Heart left ventricle (tissue), 16 donors: ENCODE measurements at places on chromosomes 4 and X. TPM values are rescaled to one million over a fixed set of nuclear protein-coding genes. Genes with fewer than 3 reads are reported as not detected.

DNA sequence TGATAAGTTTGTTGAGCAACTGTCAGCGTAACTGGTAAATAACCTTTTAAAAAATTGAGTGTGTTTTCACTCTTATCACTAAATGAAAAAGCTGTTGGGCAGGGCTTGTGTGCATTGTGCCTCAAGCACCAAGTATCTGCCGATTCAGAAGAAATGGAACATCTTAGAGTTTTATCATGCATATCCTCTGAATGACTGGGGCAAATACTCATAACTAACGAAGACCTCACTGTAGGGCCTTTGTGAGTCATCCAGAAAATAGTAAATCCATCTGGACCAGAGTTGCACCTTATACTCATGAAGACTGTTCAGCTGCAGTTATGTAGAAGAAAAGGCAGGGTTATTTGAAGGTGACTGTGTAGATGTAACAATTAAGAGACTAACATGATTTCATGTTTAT, 222.1 kb downstream of the CAMK2D start:
- no peak for DNase-seq

- DNase-seq: no peak
These were observed 130.5 kb downstream of the PPA2 start for GRCh38 chr4:105343146-105343931.

The FREM3 gene
- total RNA-seq: not detected

- no peak for DNase-seq
These were observed 713.8 kb downstream of the RAB28 start for GRCh38 chr4:12770351-12770750.

- DNase-seq: peak; percentile 48
These were observed 12.1 kb downstream of the LETM1 start for GRCh38 chr4:1843852-1844251.

DNA sequence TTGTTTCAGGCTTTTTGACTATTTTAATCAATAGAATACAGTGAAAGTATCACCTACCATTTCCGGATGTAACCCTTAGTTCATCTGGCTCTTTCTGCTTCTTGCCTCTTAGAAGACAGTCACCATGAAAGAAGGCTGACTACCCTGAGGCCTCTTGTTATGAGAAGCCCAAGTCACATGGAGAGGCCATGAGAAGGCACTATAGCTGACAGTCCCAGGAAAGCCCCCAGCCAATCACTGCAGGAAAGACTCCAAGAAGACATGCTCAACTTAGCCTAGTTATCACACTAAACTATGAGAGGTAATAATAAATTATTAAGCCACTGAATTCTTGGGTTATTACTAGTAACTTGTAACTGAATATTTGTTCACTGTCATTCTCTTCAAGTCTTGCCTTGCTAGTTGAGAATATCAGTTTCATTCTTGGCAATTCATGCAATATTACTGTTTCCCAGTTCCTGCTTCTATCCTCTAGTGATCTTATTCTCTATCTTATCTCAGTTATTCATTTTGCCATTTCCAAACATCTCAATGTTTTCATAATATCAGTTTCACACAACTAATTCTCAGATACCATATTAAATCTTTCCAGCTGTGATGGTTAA, 57.1 kb upstream of the GUCY1A1 start:
- DNase-seq: no peak

GRCh38 chr4:121150486-121150885, 13.6 kb downstream of the TNIP3 start:
- no peak for DNase-seq

GRCh38 chrX:141405853-141406492, 163.7 kb upstream of the SPANXC start:
- no peak for DNase-seq

DNA sequence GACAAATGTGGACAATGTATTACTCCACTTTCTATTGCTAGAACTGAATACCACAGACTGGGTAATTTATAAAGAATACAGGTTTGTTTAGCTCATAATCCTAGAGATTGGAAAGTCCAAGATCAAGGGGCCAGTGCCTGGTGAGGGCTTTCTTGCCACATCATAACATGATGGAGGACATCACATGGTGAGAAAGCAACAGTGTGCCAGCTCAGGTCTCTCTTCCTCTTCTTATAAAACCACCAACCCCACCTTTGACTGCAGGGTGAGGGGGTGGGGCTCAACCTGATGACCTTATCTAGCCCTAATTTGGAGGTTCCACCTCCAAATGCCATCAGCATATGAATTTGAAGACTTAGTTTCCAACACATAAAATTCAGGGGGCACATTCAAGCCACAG, 105.7 kb upstream of the CXorf66 start:
- DNase-seq: no peak

The TMPRSS11D gene
- not detected for total RNA-seq

The CTAG2 gene
- total RNA-seq: not detected

DNA sequence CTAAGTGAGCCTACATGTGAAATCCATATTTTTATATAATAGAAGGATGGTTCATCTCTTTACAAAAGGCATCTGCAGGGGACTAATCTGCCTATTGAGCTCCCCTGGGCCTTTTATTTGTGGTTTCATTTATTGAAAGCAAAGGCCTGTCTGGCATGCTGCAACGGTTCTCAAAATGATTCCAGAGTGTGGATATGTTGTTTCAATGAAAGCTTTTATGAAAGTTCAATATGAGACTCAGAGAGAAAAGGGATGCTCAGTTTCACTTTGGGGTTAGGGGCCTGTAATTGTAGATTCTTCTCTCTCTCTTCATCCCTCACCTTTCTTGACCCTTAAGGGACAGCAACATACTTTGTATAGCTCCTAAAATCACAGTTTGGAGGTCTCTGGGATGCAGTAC, 204.2 kb upstream of the CASK start:
- DNase-seq: no peak

DNA sequence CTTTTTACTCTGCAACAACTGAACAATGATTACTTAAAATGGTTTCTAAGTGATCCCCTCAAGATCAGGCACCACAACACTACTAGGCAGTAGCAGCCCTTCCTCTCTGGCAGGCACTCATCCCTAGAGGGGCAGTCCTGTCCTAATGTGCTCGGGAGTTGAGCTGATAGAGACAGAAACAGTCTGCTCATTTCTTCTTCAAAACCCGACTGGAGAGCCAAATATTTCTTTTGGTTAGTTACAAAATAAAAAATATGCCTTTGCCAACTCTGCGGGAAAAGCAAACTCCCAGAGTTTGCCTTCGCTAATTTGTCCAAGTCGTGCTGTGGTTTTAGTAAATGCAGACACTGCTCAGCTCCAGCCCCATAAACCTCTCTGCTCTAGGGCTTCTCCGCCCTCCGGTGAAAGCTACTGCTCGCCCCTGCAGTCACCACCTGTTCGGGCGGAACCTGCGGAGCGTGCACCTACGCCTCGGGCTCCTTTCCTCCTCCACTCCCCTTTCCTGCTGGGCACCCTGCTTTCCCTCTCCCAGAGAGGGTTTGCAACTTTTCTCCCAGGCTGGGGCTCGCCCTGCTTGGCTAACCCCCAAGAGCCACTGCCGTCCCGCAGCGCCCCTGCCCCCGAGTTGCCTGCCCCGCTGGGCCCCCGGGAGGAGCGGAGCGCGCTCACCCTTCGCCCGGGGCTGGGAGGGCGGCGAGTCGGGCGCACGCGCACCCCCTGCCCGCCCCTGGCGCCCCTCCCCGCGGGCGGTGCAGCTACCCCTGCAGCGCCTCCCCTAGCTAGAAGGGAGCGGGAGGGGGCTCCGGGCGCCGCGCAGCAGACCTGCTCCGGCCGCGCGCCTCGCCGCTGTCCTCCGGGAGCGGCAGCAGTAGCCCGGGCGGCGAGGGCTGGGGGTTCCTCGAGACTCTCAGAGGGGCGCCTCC, at the start of gene NPNT:
NPNT (plus strand) TSS at position 812 of the 923 bp plus-strand sequence. CDS start 182 bp downstream, outside the sequence.
- peak; percentile 24 for DNase-seq

The TEX13B gene
- not detected for total RNA-seq

The UGT2B15 gene
- not detected for total RNA-seq

DNA sequence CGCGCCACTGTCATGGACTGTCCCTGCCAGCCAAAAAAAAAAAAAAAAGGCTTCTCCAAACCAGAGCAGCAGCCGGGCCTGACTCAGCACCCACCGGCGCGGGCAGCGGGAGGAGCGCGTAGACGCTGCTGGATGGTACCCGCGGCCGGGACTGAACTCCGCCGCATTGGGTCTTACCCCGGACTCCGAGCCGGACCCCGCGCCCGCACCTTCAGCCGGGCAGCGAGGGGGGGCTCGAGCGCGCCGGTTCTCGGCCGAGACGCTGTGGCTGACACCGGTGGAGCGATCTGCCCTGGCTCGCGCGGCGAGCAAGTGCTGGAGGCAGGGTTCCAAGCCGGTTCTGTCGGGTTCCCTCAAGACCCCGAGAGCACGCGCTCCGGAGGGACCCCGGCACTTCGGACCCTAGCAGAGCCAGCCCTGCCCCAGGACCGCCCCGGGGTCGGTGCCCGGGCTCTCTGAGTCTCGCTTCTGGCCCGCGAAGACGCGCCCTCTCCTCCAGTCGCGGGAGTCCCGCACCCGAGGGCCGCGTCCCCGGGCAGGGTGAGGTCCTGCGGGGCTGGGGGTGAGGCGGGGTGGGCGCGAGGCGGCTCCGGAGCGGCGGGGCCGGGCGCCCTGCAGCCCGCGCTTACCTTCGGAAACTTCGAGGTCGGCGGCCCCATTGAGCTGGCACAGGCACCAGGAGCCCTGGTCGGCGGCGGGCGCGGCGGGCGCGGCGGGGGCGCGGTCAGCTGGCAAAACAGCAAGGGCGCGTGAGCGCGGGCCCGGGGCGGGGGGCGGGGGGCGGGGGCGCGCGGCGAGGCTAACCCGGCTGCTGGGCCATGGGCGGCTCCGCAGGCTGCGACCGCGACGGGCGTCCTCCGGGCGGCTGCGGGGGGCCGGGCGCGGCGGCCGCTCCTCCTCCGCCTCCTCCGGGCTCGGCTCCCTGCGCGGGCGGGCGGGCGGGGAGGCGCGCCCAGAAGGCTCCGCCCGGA, 11.8 kb upstream of the MAN2B2 start:
- DNase-seq: no peak

DNA sequence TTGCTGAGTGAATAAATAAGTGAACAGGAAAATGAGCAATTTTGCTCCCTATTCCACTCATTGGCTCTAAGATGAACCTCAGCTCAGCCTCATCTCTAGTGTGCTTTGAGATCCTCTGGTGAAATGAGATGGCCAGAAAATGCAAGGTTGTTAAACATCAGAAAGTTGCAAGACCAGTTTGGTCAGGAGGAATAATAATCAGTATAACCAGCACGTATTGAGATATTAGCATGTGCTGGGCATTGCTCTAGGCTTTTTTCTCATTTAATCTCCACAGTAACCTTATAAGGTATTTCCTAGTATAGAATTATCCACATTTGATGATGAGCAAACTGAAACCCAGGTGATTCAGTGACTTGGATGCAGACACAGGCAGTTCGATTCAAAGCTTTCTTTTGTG, 110.5 kb upstream of the PAK3 start:
- DNase-seq: no peak

The GASK1B gene
- total RNA-seq: 89.1 TPM

The CSAG2 gene
- not detected for total RNA-seq

- DNase-seq: no peak
These were observed 370.6 kb upstream of the RPS6KA3 start for GRCh38 chrX:20637351-20637750.

- DNase-seq: no peak
These were observed 2.4 kb upstream of the GPR82 start for GRCh38 chrX:41721590-41721989.

DNA sequence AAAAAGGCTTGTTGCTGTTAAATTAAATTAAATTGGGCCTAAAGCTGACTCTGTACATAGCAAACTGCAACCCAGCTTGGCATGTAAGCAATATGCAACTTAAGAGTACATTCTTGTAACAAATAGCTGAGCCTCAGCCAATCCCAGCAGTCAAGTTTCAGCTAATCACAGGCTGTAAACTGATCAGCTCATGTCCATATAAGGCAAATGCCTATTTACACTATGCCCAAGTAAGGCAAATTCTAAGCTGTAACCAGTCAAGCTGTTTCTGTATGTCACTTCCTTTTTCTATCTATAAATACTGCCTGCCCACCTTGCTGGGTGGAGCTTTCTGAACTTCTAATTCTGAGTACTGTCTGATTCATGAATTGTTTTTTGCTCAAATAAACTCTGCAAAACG, 429.1 kb upstream of the FTHL17 start:
- DNase-seq: no peak
